AG09309 (cell line): ENCODE measurements at places on chromosomes 7 and 10.

DNA sequence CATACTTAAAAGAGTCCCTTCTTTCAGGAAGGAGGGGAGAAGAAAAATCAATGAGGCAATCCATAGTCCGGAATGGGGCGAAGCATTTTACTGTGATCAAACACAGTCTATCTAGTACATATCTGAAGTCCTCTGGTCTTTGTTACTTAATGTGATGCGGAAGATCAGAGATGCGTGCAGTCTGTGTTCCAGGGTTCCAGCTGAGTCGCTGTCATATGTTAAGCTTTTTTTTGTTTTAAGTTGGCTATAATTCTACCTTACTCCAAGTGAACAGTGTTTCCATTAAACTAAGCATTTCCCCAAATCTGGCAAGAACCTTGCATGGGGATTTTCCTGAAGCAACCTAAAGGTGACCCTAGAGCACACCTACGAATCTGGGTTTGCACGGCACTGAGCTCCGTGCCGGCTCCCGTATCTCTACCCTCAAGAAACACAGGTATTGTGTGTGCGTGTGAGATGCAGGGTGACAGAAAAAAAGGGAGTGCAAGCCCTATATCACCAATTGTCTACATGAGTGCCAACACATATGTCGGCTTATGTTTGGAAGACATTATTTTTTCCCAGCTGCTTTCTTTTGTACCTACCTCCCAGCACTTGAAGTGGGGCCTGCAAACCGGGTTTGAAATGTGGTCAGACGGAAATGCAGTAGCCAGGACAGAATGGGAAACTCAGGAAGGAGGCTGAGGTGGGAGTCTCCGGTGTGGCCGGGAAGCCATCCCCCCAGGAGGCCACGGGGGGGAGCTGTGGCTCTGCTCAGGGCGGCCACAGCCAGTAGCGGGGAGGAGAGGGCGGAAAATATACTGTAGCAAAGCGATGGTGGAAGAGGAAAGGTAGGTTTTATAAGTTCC is 435.8 kb upstream of the MGMT start:
- DNase-seq: no peak

- no peak for DNase-seq
These were observed 8.2 kb upstream of the CLIP2 start for GRCh38 chr7:74280985-74281384.

DNA sequence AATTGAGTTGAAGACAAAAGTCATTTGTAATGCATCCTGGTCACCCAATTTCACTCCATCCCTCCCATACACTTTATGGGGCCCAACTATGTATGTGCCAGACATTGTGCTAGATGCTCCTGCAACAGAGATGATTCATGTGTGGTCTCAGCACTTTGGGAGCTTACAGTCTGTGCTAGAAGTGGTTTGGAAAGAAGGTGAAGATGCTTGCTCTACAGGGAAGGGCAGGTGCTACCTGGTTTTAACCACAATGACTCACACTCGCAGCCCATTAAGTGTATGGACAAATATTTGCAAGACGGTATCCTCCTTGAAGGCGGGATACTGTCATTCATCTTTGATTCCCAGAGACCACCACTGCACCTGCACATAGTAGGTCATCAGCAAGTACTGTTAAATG is 257.6 kb downstream of the OTUD1 start:
- DNase-seq: no peak

- DNase-seq: peak; percentile 39
These were observed 31.6 kb downstream of the CSTF2T start for GRCh38 chr10:51667678-51668335.
